ENCODE measurements at places on chromosomes 13 and 19.

DNA sequence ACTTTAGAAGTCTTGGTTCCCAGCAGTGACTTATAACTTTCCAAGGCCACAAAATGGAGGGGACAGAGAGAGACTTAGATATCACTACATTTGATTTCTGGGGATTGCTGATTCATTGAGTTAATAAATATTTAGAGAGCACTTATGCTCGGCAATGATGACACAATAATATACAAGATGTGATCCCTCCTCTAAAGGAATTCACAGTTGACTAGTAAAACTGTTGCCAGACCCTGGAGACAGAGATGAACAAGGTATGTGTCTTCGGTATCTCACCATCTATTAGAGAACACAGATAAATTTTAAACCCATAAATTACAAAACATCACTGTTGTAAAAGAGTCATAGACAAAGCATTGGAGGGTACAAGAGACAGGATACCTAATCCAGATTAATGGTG lies 437.5 kb downstream of the FOXO1 start:
- no peak for DNase-seq

DNA sequence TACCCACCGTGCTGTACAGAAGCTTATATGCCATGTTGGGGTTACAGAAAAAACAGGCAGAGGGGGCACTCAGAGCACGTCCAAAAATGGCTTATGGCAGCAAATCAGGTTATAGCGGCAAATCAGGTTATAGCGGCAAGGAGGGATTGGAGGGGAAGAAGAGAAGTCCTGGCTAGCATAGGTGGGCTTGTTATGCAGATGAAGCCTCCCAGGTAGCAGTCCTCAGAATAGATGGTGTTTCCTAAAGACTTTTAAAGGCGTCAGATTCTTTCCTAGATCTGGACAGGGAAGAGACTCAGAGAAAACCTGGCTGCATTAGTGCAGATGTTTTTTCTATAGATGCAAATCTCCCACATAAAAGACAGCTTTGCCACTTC lies 19.8 kb upstream of the PLEKHF1 start:
- DNase-seq = no peak

GRCh38 chr19:51029718-51030117 lies 3.3 kb upstream of the KLK11 start:
- DNase-seq = no peak

DNA sequence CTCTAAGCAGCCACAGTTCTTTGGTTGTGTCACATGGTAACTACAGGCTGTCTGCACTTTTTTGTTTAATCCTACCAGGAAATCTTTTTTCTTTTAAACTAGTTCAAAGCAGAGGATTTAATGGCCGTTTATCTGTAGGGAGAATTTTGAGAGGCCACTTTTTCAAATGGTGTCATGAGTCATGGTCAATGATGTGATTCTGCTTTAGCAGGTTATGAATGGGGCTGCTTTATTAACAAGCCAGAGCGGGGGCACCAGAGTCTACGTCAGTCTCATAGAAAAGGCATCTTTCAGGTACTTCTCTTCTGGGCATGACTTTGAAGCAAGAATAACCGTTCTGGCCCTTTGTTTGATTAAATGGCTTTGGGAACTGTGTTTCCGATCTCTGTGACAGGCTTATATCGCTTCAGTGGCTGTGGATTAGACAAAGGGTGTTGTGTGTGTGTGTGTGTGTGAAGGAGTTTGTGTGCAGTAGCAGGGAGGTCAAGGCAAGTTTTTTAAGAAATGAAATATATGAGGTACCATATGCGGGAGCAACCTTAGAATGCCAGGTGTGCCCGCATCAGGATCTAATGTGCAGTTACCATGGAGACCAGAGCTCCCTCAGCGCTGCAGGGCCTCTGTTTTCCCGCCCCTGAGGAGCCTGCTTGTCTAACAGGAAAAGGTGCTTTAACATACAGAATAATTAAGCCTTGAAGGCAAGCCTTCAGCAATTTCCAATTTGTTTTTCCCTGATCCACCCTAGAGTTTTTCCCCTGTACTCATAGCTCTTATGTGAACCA lies 120.5 kb downstream of the KATNAL1 start:
- DNase-seq = no peak

- DNase-seq = no peak
These were observed 1.3 kb upstream of the SPIB start for GRCh38 chr19:50417111-50418081.

Measured in prostate gland (tissue), 2 donors.